ACHN (cell line): ENCODE measurements at places on chromosomes 12 and 14.

GRCh38 chr12:99212275-99212674 lies 435.3 kb upstream of the GARIN6 start:
- no peak for DNase-seq

- no peak for DNase-seq
Measured at GRCh38 chr12:52848661-52849255, at the start of gene KRT78. KRT78 (minus strand) TSS chr12:52848994; CDS start chr12:52848930, 64 bp downstream.

DNA sequence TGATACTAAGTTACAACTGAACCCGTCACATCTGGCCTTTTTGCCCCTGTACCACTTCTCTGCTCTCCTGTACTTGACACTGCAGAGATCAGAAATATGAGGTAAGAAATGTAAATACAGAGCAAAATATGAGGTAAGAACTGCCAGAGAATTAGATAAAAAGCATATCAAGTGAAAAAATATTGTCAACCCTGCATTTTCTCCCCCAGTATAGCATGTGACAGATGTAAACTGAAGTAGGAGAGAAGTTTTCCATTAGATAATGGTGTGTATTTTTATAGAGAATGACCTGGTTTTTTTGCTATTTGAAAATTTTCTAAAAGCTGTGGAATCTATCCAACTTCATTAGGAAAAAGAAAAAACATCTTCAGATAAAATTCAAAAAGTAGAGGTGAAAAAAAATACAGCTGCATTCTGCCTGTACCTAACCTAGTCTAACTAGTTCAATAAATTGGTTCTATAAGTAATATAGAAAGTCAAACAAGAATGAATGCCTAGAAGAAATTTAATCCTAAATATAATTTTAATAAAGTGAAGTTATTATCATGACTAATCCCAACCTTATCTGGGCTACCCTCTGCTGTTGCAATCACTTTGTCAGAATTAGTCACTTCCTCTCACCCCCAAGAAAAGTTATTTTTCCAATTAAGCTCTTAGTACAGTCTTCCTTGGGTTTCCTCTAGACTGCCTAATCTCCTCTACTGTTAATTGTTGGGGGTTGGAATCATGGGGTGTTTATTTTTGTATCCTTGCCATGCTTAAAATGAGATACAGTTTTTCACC lies 210.0 kb downstream of the RASSF9 start:
- DNase-seq: peak; percentile 53

DNA sequence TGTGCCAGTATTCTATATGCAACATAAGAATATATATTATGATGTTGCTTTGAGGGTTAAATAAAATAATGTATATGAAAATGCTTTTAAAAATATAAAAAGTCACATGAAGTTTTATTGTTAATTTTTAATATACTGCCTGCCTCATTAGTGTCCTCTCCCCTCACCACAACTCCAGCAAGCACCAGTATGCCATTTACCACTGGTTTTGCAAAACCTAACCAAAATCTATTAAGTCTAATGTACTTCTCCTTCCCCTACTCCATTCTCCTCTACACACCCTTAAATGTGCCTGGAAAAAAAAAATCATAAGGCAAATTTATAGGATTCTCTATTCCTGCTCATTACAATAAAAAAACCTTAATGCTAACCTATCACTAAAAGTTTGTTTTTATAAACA lies 24.0 kb upstream of the GNG2 start:
- DNase-seq: no peak

DNA sequence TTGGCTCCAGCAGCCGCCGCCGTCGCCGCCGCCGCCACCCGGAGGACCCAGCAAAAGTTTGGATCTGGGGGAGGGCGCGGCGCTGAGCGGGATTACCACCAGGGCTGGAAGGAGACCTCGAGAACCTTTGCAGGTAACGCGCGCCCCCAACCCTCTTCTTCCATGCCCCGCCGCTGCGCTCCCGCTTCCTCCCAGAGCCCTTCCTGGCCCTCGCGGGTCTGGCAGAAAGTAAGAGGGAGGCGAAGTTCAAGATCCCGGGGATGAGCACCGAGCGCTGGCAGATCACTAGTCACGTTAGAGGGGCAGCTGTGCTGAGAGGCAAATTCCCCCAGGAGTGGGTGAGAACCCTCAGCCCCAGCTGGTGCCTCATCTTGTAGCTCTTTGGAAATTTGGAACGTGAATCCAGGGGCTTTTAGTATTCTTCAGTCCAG lies 3.9 kb downstream of the FLRT2 start:
- no peak for DNase-seq

DNA sequence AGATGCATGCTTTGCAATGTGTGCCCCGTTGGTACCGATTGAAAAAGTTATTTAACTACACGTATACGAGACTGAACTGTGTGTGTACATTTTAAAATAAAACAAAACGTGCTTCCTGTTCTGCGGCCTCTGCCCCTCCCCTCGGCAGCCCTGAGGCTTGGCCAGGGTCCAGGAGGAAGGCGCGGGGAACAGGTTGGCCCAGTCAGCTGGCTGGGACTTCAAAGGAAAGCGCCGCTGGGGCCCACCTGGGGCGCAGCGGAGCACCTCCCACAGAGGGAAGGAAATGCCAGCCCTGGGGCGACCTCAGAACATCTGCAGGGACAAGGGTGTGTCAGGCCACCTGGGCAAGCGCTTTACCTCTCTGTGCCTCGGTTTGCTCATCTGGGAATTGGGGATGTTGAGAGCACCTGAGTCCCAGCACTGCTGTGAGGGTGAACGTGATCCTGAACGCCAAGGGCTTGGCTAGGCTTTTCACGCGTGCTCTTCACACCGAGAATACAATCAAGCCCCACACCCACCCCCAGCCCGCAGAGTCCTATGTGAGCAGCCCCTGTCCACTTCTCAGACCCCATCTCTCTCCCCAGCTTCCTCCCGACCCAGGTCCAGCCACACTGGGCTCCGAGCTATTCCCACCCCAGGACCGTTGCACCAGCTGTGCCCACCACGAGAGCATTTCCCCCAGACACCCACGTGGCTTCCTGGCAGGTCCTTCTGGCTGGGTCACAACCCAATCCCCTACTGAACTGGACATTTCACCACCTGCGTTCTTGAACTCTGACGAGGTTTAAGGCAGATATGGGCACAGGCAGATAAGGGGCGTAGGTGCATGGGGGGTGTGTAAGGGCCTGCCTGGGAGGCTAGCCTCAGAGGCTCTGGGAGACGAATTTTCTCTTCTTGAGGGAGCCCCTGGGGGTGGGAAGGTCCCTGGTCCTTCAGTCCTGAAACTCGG lies 41.9 kb upstream of the NCOR2 start:
- DNase-seq: no peak

DNA sequence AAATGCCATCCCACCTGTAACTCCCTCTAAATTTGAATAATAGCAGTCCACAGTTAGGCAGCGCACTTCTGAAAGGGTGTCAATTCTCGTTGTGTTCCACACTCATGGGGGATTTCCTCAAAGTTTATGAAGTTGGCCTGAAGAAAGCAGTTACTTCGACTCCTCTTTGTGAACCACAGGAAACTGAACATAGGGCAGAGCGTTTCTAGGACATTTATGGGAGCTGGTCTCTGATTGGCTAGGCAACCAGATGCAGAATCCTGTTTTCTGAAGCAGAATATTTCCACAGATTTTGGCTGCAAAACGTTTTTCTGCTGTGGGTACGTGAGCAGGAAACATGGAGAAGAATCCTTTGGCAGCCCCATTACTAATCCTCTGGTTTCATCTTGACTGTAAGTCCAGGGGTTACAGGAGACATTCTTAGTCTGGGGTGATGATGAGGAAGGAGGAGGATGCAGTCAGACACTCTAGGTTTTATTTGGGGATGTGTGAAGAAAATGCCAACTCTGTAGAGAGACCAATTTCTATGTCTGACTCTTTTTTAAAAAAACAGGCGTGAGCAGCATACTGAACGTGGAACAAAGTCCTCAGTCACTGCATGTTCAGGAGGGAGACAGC lies 431.5 kb upstream of the OR4E1 start:
- DNase-seq: no peak

- DNase-seq: no peak
Measured at GRCh38 chr12:16330560-16330959, 16.9 kb upstream of the MGST1 start.

GRCh38 chr14:21686468-21686867 lies 12.8 kb upstream of the OR4E1 start:
- DNase-seq: no peak

DNA sequence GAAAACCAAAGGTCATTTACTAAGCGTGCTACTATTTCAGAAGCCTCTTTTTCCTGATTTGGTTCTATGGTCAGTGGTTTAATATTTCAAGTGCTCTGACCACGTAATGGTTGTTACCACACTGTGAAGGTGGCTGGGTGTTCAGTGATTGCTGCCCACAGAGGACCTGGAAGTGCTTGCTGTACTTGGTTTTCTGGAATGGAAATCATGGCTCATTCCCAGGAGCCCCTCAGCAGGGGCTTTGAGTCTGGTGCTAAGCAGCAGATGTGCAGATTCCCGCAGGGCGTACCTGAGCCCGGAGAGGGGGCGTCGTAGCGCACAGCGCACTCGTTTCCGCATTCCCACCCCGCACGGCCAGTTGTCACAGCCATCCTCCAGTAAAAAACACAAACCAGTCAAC lies 50.5 kb downstream of the TRAF3 start:
- no peak for DNase-seq

- no peak for DNase-seq
Measured at GRCh38 chr14:73958591-73958990, 8.5 kb downstream of the COQ6 start.

DNA sequence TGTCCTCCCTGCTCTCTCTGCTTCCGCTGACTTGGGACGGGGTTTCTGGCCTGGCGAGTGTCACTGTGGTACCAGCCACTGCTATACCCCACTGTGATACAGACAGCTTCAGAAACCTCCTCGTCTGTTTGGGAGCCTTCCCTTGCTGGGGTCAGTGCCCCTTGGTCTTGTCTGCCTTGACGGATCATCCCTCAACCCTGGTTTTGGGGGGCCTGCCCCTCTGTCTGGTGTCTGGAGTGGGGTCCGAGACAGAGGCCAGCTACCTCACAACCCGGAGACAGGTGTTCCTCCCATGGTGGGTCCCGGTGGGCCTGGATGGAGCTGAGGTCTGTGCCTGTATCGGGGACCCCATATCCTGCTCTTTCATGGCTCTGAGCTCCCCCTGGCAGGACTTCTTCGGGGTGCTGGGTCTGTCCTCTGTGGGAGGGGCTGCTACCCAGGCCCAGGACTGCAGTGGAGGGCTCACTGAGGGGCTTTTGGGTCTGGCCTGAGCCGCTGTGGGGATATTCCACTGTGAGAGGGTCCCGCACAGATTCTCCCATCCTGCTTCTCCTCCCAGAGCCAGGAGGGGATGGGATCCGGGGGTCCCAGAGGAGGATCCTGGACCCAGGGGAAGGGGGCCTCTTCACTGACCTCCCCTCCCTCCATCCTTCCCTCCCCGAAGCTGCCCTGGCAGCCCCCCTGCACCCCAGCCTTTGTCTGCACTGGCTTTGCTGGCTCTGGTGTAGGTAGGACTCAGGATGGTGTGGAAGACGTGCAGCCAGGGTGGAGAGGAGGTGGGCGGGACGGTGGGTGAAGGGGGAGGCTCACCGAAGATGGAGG lies 365.5 kb downstream of the TMEM121 start:
- no peak for DNase-seq

DNA sequence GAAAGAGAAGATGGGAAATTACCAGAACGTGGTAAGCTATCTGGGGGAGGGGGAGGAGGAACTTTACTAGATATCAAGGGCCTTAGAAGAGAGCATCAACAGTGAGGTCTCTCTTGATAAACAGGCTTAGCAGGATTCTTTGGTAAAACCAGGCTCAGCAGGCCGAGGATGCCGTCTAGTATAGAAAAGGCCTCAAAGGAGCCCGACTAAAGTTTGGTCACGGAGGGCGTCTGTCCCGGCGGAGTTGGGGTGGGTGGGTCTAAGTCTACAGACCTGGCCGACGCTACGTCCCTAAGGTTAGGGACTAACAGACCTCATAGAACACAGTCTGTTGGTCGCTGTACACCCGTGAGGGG lies 538 bp upstream of the TIGAR start:
- no peak for DNase-seq

GRCh38 chr14:62694075-62694474 lies 351.2 kb downstream of the KCNH5 start:
- no peak for DNase-seq

DNA sequence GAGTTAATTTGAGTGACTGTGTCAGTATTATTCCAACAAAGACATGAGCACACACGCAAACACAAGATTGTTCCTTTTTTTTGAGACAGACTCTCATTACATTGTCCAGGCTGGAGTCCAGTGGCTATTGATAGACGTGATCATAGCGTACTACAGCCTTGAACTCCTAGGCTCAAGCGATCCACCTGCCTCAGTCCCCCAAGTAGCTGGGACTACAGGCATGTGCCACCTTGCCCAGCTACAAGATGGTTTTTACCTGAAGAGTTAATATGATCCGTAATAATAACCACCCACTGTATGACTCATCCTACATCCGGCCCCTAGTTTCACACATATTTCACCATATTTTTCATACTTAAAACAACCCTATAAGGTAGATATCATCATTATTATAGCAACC lies 26.8 kb downstream of the BCAT1 start:
- no peak for DNase-seq

GRCh38 chr14:75427126-75427481 lies 718 bp upstream of the JDP2 start:
- no peak for DNase-seq

DNA sequence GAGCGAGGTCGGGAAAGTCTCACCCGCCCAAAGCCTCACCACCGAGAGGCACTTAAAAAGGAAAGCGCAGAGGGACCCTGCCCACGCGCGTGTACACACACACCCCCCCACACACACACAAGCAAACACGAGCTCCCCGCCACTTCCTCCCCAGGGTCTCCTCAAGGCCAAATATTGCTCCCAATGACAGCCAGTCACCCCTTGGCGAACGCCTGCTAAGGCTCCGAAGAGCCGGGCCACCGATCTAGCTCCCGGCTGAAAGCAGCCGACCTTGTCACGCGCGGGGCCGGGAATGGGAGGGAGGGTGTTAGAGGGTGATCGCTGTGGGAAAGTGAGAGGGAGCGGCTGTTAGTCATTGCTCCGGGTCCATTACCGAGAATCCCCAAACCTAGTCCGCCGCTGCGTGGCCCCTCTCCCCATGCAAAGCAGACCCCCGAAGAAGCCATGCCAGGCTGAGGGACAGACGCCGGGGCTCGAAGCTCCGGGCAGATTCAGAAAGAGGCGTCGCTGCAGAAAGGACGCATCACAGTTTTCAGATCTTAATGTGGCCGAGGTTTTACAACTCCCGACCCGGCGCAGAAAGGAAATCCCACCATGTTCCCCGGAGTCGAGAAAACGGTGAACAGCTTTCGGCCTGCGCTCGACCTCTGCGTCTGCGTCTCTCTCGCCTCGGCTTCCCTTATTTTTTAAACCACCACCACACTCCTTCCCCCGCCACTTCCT lies 2.6 kb downstream of the BMP4 start:
- DNase-seq: peak; percentile 20

GRCh38 chr12:111732786-111733185 lies 33.9 kb upstream of the ALDH2 start:
- no peak for DNase-seq

- peak; percentile 73 for DNase-seq
Measured at GRCh38 chr14:104680056-104680805, 9.2 kb upstream of the INF2 start.

- DNase-seq: no peak
Measured at GRCh38 chr14:102497998-102498677, 11.4 kb downstream of the ANKRD9 start.
